KG1 (cell line): ENCODE measurements at places on chromosomes 7 and 10.

GRCh38 chr10:18472977-18473376 is 178.4 kb downstream of the NSUN6 start:
- no peak for DNase-seq

DNA sequence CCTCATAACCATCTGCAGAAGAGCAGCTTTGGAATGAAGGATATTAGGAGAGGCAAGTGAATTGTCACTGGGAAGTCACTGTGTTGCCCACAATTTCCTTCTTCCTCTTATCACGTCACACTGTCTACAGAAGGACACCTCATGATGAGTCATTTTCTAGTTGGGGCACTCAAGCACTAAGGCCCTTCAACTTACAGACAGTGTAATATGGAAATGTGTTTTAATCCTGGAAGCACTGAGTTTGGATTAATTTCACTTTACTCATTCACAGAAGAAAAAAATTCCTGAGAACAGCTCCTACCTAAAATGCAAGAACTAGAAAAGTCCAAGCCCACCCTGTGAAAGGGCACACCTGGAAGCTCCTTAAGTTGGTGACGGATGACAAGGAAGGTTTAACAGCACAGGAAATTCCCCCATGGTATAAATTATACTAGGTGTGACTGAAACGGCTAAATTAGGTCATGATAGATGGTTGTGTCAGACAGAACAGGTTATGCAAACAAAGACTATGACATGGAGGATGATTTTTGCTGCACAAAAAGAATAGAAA is 56.6 kb downstream of the PARD3 start:
- DNase-seq, result no peak

GRCh38 chr7:92747041-92747835 is 89.1 kb downstream of the CDK6 start:
- DNase-seq, result no peak

DNA sequence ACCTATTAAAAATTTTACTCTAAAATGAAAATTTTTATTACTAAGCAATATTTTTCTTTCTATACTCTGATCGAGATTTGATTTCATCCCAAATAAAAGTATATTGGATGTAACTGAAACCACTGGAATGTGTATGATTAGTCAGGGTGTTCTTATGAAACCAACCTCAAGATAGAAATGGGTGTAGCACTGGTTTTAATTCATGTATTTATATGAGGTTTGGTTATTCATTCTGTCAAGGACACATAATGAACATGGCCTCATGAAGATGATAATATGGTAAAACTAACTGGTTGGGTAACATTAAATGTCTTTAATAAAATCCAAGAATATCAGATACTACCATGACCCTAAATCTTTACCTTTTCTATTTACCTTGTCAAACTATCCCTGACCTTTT is 197.7 kb downstream of the SEMA3A start:
- DNase-seq, result no peak

DNA sequence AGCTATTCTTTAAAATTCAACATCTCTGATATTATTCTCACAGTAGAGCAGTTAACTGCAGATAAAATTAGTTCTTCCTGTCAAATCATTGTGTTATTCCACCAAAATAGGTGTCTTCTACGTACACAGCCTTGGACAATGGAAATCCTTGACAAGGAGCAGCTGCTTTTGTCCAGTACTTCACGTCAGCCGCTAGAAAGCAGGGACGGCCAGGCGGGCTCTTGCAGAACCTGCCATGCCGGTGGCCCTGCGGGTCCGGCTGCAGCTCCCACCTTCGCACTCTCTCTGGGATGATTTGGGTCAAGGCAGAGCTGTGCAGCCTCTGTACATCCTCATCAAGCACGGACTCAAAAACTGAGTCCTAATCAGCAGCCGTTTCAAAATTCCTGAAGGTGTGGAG is 2.2 kb upstream of the FOXI2 start:
- DNase-seq, result no peak

GRCh38 chr10:105585753-105586152 is 944.7 kb downstream of the SORCS3 start:
- DNase-seq, result no peak

GRCh38 chr10:97259119-97259518 is 33.3 kb downstream of the ARHGAP19 start:
- no peak for DNase-seq

DNA sequence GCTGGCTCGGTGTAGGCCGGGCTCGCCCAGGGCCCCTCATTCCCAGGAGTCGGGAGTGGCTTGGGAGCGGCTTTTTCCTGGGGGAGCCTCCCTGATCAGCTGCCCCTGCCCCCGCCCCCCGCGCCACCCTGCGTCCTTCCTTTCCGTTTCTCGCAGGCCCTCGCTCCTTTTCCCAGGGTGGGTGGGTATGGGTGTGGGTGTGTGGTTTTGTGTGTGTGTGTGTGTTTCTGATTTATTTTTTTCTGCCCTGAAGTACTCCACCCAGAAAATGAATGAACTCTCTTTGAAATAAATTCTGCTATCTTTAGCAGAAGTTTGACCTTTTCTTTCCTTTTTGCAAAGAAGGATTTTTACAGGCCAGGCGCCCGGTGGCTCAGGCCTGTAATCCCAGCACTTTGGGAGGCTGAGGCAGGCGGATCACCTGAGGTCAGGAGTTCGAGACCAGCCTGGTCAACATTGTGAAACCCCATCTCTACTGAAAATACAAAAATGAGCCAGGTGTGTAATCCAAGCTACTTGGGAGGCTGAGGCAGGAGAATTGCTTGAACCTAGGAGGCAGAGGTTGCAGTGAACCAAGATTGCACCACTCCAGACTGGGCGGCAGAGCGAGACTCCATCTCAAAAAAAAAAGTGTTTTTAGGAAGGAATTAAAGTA is 30.0 kb upstream of the AP5Z1 start:
- no peak for DNase-seq

DNA sequence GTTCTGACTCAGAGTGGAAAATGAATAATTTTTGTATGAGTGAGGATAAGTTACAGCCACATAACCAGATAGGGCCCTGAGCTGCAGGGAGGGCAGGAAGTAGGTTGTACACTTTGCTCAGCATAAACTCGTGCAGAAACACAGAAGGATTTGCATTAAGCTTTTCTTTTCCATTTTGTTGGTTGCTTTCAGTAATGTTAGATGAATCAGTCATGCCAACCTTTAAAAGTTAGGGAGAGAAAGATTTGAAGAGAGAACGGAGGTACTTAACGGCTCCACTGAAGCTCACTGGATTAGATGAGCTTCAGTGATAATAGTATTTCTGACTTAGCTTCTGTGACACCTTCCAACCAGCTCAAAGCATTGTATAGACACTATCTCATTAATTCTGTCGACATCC is 348.1 kb downstream of the GATA3 start:
- DNase-seq, result no peak

DNA sequence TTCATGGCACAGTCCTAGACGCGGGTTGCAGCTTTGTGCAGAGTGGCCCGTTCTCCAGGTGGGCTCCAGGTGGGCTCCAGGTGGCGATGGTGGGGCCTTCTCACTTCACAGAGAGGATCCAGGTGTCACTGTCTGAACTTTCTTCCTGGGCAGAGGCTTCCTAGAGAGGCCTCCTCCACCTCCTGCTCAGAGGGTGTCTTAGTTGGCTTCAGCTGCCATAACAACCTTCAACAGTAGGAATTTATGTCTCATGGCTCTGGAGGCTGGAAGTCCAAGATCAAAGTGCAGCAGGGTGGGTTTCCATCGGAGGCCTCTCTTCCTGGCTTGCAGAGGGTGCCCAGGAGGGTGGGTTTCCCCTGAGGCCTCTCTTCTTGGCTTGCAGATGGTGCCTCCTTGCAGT is 125.1 kb downstream of the GLRX3 start:
- DNase-seq, result no peak

- DNase-seq, result no peak
Measured at GRCh38 chr7:86720306-86720705, 76.6 kb downstream of the GRM3 start.

GRCh38 chr7:146858690-146859089 is 742.1 kb downstream of the CNTNAP2 start:
- no peak for DNase-seq

DNA sequence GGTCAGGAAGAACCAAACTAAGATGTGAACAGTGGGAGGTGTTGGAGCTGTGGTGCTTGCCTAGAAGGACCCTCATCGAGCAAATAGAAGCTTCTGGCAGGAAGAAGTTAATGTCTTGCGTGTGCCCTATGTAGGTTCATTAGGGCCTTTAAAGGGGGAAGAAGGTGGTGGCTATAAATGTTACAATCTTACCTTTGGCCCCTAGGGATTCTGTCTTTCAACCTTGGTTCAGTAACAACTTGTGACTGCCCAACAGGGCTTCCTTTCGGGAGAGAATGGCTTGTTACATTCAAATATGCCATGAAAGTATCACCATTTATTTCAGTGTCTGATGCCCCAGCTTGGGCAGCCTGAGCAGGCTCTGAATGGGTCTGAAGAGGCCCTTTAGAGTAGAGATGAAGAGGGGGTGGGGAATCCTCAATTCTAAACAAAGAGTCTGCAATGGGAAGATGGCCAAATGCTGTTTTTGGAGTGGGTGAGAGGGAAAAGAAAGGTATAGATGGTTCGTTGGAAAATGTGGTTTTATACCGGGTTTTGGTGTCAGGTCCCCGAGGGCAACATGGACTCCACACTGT is 108.0 kb downstream of the TCF7L2 start:
- no peak for DNase-seq

GRCh38 chr10:121036431-121036830 is 185.3 kb downstream of the WDR11 start:
- DNase-seq, result no peak

GRCh38 chr10:127115100-127115499 is 81.3 kb downstream of the INSYN2A start:
- no peak for DNase-seq

DNA sequence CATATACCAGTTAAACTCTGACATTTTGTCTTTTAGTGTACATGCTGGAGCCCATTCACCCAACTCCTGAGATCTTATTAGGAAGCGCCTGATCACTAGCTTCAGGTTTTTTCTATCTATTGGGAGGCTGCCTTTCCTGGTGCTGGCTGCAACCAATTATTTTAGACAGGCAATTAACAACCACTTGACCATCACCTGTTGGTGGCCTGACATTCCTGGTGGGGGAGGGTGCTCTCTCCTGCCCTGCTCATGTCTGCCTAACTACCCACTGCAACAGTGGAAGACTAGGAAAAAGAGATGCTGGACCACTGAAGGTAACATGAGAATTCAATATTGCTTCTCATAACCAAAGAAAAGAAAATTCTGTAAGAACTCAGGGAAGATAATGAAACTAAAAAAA is 190.3 kb upstream of the GRM3 start:
- DNase-seq, result no peak
